ENCODE measurements at places on chromosomes 16 and 17. TPM values are rescaled to one million over a fixed set of nuclear protein-coding genes. Genes with fewer than 3 reads are reported as not detected.

The TP53TG3C gene
- not detected for total RNA-seq

The IGSF6 gene
- not detected for total RNA-seq

The DPEP3 gene
- not detected for total RNA-seq

The SDR42E2 gene
- 0.08 TPM for total RNA-seq

The TUBB3 gene
- total RNA-seq = 447 TPM

The PERCC1 gene
- not detected for total RNA-seq

The ABCA10 gene
- 7.1 TPM for total RNA-seq

The CCL16 gene
- not detected for total RNA-seq

The TMEM204 gene
- 19.0 TPM for total RNA-seq

The G6PC1 gene
- total RNA-seq = not detected

The PRDM7 gene
- not detected for total RNA-seq

The DNAH17 gene
- not detected for total RNA-seq

The SEPTIN1 gene
- total RNA-seq = 0.15 TPM

The KRTAP9-4 gene
- not detected for total RNA-seq

The C16orf74 gene
- 6.0 TPM for total RNA-seq

The C16orf92 gene
- not detected for total RNA-seq

The PRSS21 gene
- 0.15 TPM for total RNA-seq

The MMP15 gene
- total RNA-seq = 1.7 TPM

The CXCL16 gene
- total RNA-seq = 0.59 TPM

The TBC1D16 gene
- total RNA-seq = 48.4 TPM

The SKA2 gene
- total RNA-seq = 16.6 TPM
